Stimulated activated CD8-positive, alpha-beta memory T cell treated with anti-CD3 and anti-CD28 coated beads, Interleukin-7, amount 100 ng/mL, for 1 hour (primary cell): ENCODE measurements at places on chromosomes 12 and 14.

DNA sequence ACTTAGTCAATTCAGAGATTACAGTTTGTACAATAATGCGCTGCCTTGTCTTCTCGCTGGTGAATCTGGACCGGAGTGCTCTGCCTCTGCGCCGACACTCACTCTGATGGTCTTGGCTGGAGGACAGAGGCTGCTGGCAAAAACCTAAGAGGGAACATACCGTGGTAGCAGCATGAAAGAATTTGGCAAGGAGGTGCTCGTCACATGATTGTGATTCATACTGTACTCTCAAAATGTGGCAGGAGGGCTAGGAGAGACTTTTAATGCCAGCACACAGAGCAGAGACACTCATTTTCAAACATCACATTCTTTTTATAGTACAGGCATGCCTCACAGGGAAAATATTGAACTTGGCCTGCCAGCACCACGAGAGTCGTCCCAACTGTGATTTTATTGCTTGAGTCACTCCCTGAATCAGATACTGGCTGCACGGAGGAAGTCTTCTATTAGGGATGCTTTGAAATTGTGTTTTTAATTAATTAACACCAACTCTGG, 67.8 kb downstream of the HMGA2 start:
- DNase-seq = no peak

DNA sequence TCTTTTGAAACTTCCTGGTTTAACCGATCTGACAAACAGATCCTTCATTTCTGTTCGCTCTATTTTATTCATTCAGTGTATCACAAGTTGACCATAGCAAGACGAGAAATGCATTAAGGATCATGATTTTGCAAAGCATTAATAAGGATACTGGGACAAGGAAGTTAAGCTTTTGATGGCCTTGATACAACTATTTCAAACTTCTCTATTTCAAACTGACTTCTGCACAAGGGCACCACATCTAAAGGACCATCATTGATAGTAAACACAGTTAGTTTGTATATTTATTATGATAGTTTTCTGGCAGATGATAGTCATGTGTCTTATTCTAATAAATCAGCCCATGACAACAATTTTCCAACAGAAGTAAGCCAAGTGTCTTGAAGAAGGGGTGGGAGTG, 25.8 kb upstream of the PLXNC1 start:
- no peak for DNase-seq

DNA sequence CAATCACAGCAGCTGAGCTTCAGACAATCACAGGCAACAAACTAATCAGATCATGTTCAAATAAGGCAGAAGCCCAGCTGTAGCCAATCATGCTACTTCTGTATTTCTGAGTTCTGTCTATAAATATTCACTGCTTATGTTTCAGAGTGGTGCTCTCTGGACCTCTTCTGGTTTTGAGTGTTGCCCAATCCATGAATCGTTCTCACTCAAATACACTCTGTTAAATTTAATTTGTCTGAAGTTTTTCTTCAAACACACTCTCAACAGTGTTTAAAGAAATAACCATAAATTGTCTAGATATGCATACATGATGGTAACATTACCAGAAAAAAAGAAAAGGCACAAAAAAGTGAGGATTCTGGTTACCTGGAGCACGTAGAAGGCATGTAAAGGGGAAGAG, 77.9 kb upstream of the BBS10 start:
- DNase-seq = no peak

- DNase-seq = no peak
Measured at GRCh38 chr14:38255408-38255672, 553 bp downstream of the CLEC14A start.

DNA sequence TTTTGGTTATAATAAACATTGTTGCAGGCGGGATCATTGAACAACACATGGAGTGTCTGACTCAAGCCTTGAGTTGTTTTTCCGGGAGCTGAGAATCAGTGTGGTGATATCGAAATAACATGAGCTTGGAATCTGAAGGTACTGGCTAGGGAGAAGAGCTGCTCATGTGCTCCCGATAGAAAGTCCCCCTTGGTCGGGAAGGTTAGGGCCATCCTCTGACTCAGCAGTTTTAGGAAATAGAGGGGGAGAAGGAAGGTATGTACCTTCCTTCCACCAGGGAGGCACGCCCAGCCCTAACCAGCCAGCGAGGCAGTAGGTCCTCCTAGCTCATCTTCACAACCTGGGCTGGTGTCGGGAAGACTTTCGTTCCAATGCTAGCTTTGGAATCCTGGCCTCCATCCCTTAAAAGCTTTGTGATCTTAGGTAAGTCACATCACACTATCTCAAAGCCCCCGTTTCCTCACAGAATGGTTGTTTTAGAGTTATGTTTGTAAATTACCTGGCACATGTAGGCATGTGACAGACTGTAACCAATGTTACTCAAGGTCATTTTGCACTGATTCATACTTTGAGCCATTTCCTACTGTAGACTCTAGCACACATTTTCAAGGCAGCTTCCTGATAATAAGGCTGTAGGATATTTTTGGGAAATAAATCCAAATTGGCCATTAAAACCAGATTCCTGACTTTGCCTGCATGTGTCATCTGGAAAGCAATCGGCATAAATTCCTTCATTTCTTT, 1.9 kb upstream of the RAB35 start:
- DNase-seq = no peak

DNA sequence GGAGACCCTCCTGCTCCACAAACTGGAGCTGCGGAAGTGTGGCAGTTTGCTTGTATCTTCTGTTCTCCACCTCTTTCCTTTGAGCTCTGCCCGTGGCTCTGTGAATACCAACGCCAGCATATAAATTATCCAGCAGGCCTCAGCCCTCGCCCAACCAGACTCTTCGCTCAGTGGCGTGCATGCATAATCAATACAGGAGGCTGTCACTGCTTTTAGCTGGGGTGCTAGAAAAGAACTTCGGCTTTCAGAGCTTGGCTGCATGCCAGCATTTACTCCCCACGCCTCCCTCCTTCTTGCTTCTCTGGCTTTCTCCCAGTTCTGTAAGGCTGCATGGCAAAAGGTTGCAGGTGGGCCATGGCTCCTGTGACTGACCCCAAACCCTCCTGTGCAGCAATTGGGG, 26.9 kb downstream of the NRXN3 start:
- DNase-seq = no peak

DNA sequence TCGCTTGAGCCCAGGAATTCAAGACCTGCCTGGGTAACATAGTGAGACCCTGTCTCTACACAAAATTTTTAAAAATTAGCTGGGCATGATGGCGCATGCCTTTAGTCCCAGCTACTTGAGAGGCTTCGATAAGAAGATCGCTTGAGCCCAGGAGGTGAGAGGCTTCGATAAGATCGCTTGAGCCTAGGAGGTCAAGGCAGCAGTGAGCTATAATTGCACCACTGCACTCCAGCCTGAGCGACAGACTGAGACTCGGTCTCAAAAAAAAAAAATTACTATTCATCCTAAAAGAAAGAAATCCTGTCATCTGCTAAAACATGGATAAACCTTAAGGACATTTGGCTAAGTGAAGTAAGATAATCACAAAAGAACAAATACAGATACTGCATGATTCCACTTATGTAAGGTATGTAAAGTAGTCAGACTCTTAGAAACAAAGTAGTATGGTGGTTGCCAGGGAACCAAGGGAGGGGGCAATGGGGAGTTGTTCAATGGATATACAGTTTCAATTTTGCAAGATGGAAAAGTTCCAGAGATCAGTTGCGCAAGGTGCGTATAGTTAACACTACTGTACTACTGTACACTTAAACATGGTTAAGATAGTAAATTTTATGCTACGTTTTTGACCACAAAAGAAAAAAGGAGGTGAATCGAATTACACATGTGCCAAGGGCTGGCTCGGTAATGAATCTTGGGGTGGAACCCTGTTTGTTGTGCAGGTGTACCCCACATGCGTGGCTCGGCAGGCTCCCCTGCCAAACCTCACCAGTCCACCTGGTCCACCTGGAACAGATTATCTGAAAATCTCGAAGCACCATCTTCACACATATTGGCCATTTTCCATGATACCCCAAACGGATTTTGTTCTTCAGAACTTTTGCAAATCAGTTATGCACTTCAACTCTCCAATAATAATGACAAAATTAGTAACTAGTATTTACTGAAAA, 18.3 kb upstream of the ATP2A2 start:
- no peak for DNase-seq

- DNase-seq = no peak
Measured at GRCh38 chr12:121505513-121505912, 75.3 kb downstream of the KDM2B start.

GRCh38 chr12:19130224-19131024, 891 bp downstream of the PLEKHA5 start:
- DNase-seq = no peak

- DNase-seq = no peak
Measured at GRCh38 chr12:58818546-58818945, 101.8 kb downstream of the LRIG3 start.

GRCh38 chr12:108214486-108214885, 85.4 kb downstream of the WSCD2 start:
- no peak for DNase-seq

GRCh38 chr14:54026671-54027070, 70.0 kb upstream of the BMP4 start:
- no peak for DNase-seq

DNA sequence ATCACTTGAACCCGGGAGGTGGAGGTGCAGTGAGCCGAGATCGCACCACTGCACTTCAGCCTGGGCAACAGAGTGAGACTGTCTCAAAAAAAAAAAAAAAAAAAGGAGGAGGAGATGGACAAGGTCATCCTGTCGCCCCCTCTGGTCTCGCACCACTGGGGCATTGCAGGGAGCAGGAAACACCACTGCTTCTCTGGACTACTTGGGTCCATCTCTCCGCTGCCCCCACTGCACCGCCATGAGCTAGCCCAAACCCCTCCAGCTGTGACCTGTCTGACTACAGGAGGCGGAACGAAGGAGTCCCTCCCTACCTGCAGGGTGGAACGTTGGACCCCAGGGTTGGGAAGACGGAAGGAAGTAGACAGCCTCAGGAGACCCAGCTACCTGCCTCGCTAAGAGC, 18.2 kb upstream of the FAM222A start:
- no peak for DNase-seq

- DNase-seq = no peak
Measured at GRCh38 chr12:19938031-19938430, 430.3 kb upstream of the PDE3A start.

DNA sequence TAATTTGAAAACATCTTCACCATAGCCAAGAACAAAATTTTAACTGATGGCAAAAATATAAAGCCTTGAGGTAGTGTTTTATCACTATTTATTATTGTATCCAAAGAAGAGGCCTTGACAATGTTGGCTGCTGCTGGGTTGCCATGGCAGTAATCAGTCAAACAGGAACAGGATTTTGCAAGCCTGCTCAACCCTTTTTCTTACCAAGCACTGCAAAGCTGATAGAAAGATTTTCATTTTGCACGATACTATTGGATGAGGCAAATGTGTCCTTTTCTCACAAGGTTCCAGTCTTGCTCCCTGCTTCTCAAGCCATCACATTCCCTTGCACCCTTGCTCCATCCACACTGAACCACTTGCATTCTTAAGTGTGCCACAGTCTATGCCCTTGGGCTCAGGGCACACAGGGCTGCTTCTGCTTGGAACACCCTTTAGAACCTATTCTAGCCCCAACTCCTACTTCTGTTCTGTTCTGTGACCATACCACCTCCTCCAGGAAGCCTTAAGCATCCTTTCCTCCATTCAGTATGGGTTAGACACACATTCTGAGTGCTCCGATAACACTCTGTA, 76.5 kb upstream of the AMIGO2 start:
- no peak for DNase-seq

DNA sequence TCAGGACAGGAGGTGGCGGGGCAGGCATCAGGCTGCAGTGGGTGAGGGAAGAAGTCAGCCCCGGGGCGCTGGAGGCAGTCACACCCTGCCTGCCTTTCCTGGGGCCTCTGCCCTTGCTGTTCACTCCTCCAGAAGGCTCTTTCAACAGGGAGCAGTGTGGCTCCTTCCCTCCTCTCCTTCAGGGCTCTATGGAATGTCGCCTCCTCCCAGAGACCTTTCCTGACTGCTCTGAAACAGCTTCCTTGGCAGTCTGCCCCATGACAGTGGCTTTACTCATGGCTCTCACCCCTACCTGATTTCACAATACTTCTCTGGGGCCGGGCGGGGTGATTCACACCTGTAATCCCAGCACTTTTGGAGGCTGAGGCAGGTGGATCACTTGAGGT, 7.1 kb downstream of the RHOF start:
- DNase-seq = no peak

DNA sequence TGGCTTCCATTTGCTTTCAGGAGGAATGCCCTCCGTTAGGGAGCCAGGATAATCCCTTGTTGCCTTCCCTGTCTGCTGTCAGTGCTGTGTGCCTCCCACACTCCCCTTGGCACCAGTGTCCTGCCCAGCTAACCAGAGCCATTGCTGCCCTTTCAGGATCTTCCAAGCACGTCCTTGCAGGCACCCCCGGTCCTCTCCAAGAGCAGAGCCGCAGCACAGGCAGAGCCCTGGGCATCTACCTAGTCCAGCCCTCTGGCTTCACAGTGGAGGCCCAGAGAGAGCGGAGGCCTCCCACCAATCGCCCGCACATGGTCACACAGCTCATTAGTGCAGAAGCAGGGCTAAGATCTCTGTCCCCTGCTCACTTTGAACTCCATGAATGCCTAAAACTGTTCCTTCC, 39.0 kb upstream of the TSPAN9 start:
- DNase-seq = no peak

DNA sequence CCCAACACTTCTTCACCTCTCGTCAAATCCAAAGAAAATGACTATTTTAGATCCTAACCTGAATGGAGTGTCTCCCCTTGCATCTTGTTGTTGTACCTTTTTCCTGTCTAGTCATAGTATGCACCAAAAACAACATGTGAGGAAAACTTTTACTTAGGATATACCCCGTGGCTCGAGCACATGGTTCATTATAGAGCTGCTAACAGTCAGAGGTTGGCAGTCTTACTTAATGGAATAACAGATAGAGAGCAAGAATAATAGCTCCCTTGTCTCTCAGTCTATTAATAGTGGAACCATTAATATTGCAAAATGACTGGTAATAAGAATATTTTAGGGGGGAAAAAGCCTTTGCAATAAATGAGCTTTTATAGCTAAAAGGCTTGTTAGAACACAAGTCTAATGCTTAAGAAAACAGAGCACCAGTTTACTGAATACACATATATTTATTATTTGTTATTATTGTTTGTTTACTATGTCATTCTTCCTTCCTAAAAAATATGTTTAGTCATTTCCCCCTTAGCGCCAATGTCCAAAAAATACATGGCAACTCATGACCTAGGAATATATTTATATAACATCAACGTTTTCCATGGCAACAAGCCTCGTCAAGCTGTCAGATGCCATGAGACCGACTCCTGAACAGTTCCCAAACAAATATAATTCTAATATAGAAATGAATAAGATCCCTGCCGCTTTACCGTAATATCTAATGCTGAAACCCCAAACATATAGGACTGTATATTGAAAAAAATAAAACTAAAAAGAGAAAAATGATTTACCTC, 592.4 kb downstream of the SOX5 start:
- DNase-seq = no peak

- DNase-seq = no peak
Measured at GRCh38 chr14:51521764-51522163, 129.9 kb upstream of the FRMD6 start.

- DNase-seq = no peak
Measured at GRCh38 chr12:93137656-93138612, 208.8 kb upstream of the EEA1 start.
